ENCODE measurements at places on chromosomes 13 and 19.

- peak; percentile 18 for DNase-seq
These were observed 16.2 kb downstream of the MYCBP2 start for GRCh38 chr13:77310579-77311279.

GRCh38 chr19:51721905-51722304 is 1.9 kb downstream of the HAS1 start:
- no peak for DNase-seq

GRCh38 chr19:40571005-40571318 is 5.7 kb upstream of the SHKBP1 start:
- no peak for DNase-seq

GRCh38 chr13:30466358-30466714 is 600 bp upstream of the HMGB1 start:
- DNase-seq, result no peak

DNA sequence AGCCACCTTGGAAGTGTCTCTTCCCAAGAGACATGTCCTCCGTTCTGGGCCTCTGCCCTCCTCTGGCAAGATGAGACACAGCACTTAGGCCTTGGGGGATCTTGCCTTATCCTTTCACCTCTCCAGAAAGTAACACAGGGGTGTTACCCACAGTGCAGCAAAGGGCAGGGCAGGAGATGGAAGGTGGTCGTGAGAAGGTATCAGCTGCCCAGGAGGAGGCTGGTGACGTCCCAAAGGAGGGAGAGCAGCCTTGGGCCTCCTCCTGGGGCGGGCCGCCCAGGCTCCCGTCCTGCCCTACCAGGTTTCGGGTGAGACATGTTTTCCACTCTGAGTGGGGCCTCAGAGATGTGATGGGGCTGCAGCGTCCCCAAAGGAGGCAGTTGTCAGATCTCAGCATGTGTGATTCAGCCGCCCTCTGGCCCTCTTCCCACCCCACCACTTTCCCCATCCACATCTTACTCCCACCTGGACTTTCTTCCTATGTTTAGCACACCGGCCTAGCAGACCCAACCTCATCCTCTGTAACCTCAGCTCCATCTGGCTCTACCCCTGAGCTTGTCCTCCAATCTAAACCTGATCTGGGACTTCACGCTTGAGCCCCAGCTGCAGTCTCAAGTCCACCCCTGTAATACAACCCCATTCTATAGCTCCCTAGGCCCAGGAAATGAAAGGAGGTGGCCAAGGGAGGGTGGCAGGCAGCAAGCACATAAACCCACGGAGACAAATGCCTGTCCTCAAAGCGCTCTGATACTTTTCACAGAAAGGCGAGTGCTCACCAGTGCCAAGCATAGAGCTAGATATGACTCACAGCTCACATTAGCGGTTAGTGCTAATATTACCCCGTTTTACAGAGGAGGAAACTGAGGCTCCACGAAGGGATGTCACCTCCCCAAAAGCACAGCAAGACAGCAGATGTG is 9.3 kb downstream of the POU2F2 start:
- no peak for DNase-seq

DNA sequence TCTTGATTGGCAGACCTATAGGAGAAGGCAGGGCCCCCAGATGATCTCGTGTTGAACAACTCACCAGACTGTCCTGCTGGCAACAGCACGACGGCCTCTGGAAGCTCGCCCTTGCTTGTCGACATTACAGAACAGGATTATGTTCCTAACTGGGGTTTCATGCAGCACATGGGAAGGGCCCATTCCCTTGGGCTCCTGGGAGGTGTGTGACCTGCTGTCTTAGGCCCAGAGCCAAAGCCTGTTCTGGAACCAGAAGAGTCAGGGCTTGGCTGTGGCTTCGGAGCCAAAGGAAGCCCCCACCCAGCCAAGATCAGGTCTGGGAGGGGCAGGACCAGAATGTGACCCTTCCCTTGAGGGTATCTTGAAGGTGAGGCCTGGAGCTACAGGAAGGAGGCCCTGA is 36.9 kb downstream of the RGCC start:
- no peak for DNase-seq

DNA sequence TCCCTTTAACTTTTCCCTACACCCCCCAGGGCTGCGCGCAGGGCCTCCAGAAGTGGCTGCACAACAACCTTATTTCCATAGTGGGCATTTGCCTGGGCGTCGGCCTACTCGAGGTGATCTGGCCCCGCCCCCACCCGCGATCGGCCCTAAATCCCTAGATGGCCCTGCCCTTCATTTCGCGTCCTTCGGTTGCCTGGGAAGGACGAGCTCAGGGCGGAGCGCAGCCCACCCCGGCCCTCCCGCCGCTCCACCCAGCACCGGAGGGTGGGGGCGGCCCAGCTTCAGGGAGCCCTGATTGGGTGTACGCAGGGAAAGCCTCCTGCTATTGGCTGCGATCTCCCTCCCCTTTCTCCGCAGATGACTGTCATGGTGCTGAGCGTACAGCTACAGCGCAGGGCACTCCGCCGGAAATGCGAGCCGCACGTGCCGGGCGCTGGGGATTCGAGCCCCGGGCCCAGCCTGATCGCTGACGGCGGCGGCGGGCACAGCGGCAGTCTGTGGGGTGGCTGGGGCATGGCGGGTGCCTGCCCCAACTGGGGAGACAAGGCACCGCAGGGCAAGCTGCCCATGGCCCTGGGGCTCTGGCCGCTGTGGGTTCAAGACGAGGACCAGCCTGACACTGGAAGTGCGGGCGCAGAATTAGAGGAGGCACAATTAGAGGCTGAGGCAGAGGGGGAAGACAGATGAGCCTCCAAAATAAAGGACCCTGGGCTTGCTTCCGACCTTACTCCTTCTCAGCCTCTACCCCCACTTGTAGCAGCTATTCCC is 4.3 kb downstream of the CD37 start:
- DNase-seq, result peak; percentile 55

DNA sequence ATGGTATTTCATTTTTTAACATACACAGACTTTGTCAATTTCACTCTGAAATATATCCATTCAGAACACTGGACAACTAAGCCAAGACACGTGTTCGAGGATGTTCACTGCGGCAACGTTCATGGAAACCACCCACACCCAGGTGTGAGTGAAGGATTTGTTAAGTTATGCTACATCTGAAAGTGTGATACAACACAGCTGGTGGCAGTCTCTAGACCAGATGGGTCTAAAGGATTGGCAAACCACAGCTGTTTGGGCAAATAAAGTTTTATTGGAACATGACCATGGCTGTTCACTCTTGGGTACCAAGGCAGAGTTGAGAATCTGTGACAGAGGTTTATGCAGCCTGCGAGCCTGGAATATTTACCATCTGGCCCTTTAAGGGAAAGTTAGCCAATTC is 12.0 kb downstream of the SLC7A9 start:
- no peak for DNase-seq

DNA sequence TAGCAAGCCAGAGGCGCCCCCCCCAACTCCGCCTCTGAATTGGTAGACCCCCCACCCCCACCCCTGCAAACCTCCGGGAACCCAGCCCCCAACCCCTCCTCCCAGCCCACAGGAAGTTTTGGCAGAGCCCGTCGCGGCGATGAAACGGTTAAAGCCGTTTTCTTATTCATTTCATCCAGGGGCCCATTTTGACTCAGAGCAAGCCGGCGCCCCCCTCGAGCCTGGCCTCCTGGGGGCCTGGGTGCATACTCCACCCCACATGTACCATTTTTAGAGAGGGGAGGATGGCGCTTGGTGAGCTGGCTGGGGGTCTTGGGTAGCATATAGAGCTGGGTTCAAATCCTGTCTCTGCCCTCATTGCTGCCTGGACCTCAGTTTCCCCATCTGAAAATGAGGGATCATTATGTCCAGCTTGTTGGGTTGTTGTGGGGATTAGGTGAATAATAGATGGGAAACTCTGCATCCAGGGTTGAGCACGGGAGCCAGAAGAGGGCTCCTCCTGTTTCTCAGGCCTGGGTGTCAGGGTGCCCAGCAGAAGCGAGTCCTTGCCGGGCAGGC is 7.9 kb upstream of the JUNB start:
- no peak for DNase-seq

DNA sequence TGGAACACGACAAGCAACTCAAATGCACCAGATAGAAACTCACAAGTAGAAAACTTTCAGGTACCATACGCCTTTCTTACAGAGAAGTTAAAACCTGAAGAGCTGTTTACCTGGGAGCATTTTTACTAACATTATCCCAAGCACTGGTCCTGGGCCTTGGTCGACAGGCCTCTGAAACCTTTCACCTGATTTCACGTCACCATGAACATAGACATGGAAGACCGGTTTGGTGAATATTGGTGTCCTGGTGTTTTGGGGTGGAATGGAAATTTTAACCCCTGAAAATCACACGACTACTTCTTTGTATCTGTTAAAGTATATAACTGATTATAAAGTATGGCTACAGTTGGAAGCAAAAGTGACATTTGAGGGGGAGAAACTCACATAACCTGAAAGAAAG is 176.6 kb upstream of the ARGLU1 start:
- DNase-seq, result no peak

- DNase-seq, result no peak
These were observed 269.3 kb upstream of the MIR17HG start for GRCh38 chr13:91078093-91078679.

DNA sequence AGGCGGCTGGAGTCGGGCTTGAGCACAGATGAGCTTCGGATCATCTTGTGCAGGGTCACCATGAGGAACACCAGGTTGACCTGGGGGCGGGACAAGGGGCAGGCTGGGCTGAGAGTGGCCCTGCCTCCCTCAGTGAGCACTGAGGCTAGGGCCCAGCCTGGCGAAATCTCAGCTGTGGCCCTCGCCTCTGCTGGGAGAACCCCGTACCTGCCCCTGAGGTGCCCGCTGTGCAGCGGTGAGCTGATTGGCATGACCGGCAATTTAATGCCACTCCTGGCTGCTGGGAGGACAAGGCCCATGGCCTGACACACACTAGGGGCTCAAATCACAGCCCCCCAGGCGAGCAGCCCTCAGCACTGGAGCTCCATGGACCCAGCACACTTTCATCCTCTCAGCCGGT is 19.7 kb upstream of the ASF1B start:
- DNase-seq, result no peak

DNA sequence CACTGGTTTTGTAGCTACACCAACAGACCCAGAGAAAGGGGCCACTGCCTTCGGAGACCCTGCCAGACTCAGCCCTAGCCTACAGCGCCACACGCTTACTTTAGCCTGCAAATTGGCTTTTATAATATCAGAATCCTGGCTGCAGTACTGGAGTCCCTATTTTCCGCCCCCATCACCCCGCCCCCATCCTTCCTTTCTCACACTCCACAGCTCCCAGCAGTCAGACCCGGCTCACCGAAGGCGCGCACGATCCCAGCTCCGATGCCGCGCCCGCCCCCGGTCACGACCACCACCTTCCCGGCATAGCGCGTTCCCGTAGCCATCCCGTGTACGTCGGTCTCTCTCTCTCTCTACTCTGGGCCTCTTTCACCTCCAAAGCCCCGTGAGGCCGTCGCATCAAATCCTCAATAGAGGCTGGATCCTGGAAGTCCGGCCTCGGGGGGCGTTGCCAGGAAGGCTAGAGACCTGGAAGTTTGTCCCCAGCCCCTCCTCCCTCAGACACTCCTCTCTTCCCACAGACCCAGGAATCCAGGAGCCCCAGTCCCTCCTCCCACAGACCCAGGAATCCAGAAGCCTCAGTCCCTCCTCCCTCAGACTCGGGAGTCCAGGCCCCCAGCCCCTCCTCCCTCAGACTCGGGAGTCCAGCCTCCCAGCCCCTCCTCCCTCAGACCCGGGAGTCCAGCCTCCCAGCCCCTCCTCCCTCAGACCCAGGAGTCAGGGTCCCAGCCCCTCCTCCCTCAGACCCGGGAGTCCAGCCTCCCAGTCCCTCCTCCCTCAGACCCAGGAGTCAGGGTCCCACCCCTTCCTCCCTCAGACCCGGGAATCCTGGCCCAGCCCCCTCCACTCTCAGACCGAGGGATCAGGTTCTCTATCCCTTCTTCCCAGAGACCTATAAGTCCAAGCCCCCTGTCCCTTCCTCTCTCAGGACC is at the start of gene HSD17B14:
TSS of gene HSD17B14 (minus strand) at position 403 of the 929 bp plus-strand sequence. CDS start at position 323, 80 bp downstream.
- DNase-seq, result peak; percentile 41

DNA sequence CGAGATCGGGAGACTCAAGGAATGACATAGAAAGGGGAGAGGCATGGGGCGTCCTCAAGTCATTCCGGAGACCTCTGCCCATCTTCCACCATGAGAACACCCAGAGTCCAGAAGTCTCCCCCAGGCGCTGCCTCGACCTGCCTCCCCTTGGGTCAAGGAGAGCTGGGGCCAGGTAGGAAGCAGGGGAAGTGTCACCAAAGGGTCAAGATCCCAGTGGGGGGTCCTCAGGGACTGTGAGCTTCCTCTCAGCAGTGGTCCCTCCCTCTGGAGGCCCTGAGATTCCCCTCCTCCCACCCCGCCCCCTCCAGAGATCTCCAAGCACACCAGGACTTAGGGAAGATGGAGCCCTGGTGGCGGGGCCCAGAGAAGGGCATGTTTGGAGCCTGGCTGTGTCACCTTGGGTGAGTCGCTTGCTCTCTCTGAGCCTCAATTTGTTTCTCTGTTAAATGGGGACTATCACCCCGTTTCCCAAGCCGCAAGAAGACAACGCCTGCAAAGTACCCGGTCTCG is 919 bp downstream of the DACT3 start:
- DNase-seq, result no peak

- peak; percentile 18 for DNase-seq
These were observed 71.0 kb downstream of the SIPA1L3 start for GRCh38 chr19:37977992-37978391.

DNA sequence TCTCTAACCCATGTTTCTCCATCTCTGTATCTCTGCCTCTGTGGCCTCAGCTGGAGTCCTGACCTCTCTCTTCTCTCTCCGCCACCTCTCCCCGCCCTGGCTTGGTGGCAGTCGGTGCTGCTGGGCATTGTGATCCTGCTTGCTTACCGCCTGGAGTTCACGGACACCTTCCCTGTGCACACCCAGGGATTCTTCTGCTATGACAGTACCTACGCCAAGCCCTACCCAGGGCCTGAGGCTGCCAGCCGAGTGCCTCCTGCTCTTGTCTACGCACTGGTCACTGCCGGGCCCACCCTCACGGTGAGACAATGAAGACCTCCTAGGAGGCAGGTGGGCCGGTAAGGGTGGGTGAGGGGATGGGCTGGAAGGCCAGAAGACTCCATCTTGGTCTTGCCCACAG is 4.2 kb downstream of the PLPPR2 start:
- no peak for DNase-seq

- peak; percentile 80 for DNase-seq
These were observed 15.4 kb upstream of the AP1M2 start for GRCh38 chr19:10602330-10603083.

GRCh38 chr19:35220315-35220921 is 8.1 kb downstream of the FAM187B start:
- no peak for DNase-seq

DNA sequence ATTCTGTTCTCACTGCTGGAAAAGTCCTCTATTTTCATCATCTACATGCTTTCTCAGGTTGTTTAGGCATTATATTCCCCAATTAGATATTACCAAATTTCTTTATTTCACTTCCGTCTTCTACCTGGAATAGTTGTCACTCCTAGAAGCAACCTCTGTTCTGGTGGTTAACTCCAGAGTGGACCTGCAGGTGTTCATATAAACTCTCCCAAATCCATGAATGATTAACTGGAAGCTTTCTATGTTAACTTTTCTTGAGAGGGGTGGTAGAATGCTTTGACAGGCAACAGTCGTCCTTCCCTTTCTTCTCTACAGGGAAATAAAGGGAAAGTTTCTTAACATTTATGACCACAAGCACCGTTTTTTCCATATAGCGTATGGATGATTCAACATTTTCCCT is 48.4 kb upstream of the UFM1 start:
- no peak for DNase-seq
